Putamen (tissue), 1 donor: ENCODE measurements at places on chromosomes 3 and 15.

DNA sequence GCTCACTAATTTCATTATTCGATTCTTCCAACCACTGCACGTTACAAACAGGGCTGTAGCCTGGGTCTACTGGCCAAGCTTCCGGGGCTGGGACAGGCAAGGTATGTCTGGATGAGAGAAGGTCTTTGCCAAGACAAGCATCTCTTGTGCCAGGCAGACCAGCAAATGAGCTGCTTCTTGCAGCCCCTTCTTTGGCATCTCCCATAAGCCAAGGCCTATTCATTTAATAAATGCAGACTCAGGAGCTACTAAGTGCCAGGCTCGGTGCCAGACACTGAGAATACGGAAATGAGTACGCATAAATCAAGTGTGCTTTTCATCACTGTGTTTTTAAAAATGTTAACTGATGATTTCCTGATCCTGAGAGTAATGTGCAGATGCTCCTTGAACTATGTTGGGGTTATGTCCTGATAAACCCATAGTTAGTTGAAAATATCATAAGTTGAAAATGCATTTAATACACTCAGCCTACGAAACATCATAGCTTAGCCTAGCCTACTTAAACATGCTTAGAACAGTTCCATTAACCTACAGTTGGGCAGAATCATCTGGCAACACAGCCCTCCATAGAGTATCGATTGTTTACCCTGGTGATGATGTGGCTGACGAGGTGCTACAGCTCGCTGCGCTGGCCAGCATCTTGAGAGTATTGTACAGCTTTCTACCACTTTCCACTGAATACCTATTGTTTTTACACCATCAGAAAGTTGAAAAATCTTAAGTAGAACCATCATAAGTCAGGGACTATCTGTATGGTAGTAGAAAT is 135.0 kb upstream of the CTDSPL start:
- DNase-seq: no peak

GRCh38 chr15:29747837-29748417 is 74.3 kb downstream of the TJP1 start:
- no peak for DNase-seq

DNA sequence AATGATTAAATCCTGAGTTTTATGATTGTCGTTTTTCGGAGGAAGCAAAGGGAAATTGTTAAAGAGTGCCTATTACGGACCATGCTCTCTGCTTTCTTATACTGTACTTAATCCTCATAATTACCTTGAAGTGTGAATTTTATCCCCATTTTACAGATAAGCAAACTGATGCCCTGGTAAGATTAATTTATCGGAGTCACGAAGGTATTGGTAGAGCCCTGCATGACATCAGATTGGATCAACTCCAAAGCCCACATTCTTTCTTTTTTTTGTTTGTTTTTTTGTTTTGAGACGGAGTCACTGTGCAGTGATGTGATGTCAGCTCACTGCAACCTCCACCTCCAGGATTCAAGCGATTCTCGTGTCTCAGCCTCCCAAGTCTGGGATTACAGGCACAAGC is 1.6 kb upstream of the GNB4 start:
- no peak for DNase-seq

DNA sequence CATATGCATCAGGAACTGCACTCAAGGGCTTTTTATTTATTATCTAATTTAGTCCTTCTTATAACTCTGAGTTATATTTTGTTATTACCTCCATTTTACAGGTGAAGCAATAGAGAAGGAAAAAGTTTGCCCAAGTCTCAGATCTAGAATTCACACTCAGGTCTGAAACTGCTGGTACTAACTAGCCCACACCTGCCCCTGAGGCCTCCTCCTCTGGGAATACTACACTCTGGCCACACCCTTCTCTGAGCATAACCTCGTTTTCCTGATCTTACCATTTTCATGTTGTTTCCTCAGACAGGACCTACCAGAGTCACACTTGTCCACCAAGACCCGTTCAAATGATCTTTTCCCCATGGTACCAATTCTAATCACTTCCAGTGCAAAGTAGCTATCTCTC is 94.1 kb upstream of the CHRM5 start:
- no peak for DNase-seq

DNA sequence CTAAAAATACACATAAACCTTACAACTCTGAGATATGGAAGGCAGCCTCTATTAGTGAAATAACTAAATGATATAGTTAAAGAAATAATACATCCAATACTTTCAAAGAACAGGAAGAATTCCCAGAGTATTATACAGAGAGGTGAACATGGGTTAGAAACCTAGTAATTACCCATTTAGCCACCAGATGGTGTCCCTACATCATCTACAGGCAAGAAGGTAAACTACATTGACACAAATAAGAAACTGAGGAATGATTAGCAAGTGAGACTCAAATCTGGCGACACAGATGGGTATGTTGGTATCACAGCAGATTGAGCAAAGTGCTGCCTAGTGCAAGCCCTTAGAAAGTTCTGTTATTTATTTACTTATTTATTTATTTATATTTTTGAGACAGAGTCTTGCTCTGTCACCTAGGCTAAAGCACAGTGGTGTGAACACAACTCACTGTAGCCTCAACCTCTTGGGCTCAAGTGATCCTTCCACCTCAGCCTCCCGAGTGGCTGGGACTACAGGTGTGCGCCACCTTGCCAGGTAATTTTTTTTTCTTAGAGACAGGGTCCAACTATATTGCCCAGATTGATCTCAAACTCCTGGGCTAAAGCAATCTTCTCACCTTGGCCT is 28.2 kb downstream of the NEK4 start:
- DNase-seq: no peak

DNA sequence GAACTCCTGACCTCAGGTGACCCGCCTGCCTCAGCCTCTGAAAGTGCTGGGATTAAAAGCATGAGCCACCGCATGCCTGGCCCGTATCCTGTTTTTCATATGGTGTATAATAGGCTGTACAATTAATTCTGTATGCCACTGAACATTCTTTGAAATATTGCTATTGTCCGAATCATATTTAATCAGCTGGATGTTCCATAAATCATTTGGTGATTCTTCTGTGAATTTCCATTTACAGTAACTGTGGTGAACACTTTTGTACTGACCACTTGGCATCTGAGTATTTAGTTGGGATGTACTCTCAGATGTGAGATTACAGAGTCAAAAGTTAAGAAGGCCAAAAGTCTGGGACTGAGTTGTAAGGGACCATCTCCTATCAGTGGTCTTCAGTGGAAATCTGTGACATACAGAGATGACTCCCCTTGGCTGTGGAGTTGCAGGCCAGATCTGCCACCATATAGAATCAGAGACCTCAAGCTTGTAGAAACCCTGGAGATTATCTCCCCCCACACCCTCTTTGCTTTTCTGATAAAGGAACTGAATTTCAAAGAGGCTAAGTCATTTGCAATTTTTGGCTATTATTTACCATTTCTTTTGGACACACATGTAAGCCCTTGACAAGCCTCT is 25.7 kb upstream of the DYNC1LI1 start:
- DNase-seq: no peak

DNA sequence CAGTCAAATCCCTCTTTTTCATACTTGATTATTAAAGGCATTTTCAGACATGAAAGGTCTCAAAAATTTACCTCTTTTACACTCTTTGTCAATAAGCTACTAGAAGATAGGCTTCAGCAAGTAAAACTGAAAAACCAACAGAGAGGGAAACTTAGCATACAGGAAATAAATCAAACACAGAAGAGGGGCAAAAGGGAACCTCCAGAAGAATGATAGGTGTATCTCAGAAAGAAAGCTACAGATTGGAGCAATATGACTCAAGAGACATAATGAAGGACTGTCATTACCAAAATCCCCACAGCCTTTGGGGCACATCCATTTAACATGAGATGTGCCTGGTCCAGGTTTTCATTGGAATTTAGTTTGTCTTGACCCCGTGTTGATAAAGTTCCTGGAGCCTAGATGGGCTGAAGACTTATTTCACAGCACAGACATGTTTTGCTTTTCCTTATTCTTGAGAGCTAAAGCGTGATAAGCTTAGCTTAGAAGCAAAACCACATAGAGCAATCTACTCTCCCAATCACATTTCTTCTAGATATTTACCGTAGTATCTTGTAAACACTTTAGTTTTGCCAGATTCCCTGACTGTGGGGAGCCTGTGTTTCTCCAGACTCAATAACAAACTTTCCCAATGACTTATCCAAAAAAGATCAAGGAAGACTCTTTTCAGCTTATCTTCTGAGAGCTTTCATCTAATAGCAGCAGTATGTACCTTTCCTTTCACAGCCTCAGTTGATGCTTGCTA is 11.7 kb downstream of the LRRFIP2 start:
- DNase-seq: no peak

GRCh38 chr15:98804057-98804380 is 155.7 kb downstream of the IGF1R start:
- no peak for DNase-seq

DNA sequence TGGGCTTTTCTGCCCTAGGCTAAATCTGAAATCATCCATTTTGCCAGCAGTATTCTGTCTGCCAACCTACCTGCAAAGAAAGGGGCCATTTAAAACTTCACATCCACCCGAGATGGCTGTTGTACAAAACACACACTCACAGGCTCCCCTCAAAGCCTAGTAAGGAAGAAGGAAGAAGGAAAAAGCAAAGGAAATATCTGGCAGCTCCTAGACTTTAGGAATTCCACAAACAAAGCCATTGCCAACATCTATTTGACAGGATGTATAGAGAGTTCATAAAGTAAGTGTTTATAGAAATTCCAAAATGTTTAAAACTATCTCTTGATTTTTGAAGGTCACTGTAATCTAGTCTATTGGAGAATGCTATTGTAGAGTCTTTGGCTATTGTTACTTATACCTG is 91.9 kb upstream of the THBS1 start:
- no peak for DNase-seq

GRCh38 chr15:29133791-29134190 is 135.8 kb downstream of the NSMCE3 start:
- no peak for DNase-seq

GRCh38 chr3:72655131-72655551 is 193.1 kb downstream of the SHQ1 start:
- peak; percentile 52 for DNase-seq

DNA sequence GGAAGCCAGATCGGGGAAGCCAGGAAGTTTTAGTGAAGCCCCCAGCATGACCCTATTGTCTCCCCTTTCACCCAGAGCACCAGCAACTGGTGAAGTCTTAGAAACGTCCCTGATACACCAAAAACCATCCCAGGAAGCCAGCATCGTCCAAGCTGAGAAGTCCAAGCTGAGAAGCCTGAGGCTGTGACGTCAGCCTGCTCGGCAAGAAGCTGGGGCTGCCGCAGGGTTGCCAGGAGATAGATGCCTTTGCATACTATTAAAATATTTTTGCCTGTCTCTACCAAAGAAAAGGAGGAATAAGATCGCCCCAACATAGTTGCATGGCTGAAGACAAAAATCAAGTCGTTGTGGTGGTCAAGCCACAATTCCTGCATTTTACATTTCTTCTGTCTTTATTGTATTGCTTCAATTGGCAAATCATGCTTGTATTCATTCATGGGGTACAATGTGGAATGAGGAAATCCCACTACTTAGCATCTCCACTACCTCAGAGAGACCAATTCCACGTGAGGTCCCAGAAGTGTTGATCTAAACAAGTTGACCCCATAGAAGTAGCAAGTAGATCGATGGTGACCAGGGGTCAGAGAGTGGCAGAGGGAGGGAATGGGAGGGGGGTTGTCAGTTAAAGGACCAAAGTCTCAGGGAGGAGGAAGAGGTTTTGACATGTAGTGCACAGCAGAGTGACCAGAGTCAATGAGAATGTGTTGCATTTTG is 19.6 kb upstream of the EMC3 start:
- no peak for DNase-seq

GRCh38 chr3:126294211-126294808 is 62.9 kb downstream of the KLF15 start:
- no peak for DNase-seq

GRCh38 chr3:129020691-129021090 is 19.6 kb downstream of the EFCC1 start:
- no peak for DNase-seq

GRCh38 chr3:112132975-112133448 is at the start of gene GCSAM:
TSS of gene GCSAM (minus strand) at chr3:112133248. CDS start at chr3:112133120, 128 bp downstream.
- peak; percentile 38 for DNase-seq

GRCh38 chr3:117398141-117398899 is 688.7 kb downstream of the TUSC7 start:
- DNase-seq: peak; percentile 91

GRCh38 chr3:142888099-142888480 is 793 bp downstream of the PCOLCE2 start:
- no peak for DNase-seq

- DNase-seq: no peak
These were observed 157.6 kb downstream of the KLF13 start for GRCh38 chr15:31483986-31484951.

GRCh38 chr15:77021803-77022381 is 27.0 kb downstream of the PSTPIP1 start:
- no peak for DNase-seq

DNA sequence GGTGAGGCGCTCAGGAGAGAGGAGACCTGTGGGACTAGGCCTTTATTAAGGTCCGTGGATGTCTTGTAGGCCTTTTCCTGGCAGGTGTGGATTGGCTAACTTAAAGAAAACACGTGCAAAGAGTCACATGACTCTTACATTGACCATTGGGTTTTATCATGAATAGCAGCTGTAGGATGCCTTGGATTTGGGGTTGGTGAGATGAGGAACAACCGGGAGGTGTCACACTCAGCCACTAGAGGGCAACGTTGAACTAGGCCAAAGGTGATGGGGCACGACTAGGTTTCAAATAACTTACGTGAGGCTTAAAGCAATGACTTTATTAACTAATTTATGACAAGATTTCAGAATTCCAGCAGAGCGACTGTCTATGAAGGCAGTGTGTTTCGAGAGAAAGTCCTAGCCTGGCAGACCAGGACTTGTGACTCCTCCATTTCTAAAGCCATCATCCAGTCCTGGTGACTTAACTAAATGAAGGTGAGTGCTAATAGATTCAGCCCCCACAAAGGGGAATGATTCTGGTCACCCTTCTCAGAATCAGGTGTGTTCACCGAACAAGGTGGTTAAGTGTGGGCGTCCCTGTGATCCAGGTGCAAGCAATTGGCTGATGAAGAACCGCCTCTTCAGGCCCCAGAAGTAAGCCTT is 345.6 kb downstream of the MCTP2 start:
- no peak for DNase-seq

- no peak for DNase-seq
These were observed 167.1 kb upstream of the EPHA3 start for GRCh38 chr3:88940296-88940695.

DNA sequence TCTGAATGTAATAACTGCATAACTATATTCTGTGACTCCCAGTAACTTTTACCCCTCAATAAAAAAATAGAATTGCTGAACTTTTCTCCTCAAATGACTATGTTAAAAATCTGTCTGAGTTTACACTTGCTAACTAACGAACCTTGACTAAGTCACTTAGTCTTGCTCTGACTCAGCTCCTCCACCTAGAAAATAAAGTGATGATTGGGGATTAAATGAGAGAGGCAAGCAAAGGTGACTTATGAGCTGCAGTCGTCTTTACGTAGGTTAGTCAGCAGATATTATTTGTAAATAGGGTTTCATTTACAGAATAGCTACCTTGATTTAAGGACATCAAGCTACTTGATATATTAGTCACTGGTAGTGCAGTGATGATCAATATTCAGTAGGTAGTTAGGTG is 476.9 kb downstream of the MECOM start:
- no peak for DNase-seq
